ENCODE measurements at places on chromosomes 3 and 15.

DNA sequence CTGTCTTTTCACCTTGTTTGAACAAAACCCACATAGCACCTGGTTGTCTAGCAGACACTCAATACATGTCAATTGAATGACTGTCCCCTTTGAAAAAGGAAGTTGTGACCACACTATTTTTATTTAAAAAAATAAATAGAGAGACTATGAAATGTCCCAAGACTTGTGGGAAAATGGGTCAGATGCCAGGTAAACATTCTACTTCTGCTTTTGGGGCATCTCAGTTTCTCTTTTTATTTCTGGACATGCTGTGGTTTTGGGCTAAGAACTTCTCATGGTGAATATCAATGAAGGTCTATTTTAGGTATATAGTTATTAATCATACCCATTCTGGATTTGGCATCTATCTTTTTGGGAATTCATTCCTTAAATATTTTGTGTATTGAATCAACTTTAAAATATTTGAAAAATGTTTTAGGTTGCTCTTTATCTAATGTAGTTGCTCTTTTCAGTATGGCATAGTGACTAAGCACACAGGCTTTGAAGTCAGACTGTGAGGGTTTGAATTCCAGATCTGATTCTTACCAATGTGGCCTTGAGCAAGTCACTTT, 4.4 kb downstream of the TMEM45A start:
- DNase-seq, result no peak

DNA sequence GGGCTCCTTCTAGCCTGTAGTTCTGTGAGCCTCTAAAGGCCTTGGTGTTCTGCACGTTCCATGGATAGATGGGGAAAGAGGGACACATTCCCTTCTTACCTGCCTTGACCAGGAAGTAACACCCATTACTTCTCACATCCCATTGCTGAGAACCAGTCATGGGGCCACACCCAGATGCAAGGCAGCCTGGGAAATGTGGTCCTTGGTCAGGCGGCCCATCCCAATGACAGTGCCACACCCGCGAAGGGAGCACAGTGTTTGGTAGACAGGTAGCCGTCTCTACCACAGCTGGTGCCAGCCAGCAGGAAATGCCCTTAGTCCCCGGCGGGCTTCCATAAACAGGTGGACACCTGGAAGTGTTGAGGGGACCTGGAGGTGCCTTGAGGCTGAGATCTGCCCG, 23.2 kb upstream of the LCTL start:
- no peak for DNase-seq

DNA sequence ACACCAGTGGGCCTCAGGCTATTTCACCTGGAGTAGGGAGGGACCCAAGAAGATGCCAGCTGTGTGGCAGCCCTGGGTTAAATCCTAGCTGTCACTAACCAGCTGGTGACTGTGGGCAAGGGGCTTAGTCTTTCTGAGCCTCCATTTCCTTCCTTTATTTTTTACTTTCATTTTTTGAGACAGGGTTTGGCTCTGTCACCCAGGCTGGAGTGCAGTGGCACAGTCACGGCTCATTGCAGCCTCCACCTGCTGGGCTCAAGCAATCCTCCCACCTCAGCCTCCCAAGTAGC, 108.0 kb upstream of the SMAD3 start:
- no peak for DNase-seq

DNA sequence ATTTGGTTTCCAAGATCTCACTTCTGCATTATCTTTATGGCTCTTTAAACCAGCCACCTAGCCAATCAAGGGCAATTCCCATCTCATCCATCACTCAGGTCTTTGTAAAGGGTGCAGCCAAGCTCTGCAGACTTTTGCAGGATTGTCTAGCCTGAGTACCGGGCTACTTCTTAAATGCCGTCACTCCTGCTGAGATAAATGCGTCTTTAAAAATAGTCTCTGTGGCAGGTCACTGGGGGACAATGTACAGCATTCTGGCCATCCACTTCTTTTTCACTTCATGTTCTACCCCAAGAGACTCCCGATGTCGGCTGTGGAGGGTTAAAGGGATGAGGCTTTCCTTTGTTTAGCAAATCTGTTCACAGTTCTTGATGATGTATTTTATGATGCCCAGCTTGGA, 194.7 kb downstream of the SV2B start:
- no peak for DNase-seq

DNA sequence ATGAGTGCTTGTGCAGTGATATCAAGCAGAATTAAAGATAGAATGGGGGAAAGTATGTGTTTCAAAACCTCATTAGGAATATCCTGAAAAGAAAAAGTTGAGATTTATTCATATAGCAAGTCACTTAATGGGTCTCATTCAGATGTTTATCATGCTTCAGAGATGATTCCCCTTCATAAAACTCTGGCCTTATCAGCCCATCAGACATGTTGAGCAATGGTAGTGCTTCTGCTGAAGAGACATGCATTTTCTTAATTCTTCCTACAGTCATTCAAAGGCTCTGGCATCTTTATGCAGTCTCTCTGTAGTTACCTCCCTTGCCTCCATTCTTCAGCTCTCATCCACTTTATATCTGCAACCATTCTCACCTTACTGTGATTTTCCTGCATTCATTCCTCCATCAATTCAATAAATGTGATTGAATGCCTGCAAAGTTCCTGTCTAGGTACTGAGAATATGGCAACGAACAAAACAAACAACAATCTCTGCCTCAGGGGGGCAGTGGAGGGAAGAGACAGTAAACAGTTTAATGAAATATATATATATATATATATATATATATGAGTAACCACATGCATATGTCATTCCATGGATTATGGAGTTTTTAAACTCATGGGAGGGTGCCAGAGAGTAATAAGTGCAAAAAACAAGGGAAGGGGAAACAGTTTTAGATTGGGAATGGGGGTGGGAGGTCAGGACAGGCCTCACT, 138.5 kb downstream of the NECTIN3 start:
- DNase-seq, result no peak

DNA sequence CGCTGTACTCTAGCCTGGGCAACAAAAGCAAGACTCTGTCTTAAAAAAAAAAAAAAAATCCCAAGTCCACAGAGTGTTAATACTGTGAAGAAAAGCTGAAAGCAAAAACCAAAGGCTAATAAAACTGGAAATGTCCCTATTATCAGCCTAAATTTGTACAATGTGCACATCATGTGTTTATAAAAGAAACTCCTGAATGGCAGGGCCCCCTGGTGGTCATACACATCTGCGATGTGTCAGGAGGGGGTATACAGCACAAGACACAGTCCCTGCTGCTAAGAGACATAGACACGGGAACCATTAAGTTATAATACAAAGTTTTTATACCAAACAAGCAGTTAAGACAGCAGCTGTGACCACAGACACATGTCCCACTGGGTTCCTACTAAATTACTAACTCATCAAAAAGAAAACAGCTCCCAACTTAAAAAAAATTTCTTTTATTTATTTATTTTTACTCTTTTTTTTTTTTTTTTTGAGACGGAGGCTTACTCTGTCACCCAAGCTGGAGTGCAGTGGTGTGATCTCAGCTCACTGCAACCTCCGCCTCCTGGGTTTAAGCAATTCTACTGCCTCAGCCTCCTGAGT, 31.0 kb downstream of the IDH2 start:
- DNase-seq, result peak; percentile 79

GRCh38 chr15:78666010-78666409, 25.0 kb upstream of the CHRNB4 start:
- no peak for DNase-seq

DNA sequence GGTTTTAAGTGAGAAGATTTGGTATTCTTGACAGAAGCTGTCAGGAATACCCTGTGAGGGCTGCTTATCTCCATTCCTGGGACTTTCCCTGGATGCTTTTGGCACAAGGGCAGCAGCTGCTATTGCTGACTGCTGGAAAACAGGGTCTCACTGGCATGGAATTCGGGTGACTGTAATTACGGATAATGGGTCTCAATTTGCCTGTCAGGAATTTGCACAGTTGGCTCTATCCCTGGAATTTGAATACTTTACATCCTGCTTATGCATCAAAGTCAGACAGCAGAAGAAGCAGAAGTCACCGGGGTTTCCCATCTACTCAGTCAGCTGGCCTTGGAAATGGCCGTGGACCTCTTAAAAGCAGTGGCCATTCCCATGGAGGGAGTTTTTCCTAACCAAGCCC, 25.9 kb upstream of the AKAP13 start:
- no peak for DNase-seq

- no peak for DNase-seq
Measured at GRCh38 chr15:93249623-93250022, 160.6 kb upstream of the RGMA start.

GRCh38 chr15:27491666-27492621, 521.0 kb downstream of the GABRG3 start:
- no peak for DNase-seq

DNA sequence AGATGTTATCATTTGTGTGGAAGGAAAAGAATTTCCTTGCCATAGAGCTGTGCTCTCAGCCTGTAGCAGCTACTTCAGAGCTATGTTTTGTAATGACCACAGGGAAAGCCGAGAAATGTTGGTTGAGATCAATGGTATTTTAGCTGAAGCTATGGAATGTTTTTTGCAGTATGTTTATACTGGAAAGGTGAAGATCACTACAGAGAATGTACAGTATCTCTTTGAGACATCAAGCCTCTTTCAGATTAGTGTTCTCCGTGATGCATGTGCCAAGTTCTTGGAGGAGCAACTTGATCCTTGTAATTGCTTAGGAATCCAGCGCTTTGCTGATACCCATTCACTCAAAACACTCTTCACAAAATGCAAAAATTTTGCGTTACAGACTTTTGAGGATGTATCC, 15.1 kb downstream of the KLHL24 start:
- no peak for DNase-seq

- DNase-seq, result no peak
Measured at GRCh38 chr3:127900536-127900935, 14.5 kb upstream of the KBTBD12 start.

DNA sequence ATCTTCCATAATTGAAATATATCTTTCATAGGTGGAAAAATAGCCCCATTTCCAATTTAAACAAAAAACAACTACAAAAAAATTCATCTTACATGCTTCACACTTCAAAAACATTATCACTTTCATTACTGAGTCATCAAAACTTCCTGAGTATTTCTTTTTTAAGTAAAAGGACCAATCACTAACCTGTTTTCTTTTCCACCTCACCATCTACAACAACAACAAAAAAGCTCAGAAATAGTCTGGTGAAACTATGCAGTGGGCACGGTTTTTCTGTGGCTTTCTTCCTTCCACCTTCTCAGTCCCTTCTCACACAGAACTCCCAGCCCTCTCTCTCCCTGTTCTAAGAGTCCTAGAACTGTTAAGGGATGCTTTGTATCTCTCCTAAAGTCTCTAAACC, 20.3 kb upstream of the TNIK start:
- no peak for DNase-seq

DNA sequence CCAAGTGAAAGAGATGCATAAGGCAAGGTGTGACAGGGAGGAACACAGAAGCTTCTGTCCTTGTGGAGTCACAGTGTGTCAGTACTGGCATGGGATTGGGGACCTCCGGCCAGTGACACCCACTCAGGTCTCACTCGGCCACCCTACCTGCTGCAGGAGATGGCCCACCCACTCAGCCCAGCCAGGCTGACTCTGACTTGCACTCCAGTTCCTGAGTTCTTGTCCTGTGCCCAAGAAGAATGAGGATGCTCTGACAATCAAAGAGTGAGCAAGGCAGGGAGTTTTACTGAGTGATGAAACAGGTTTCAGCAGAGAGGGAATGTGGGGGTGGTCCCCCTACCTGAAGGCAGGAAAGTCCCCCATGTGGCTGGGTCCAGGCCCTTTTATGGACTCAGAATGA, 50.9 kb downstream of the PCNP start:
- no peak for DNase-seq

GRCh38 chr3:143110371-143110770, 9.2 kb upstream of the CHST2 start:
- DNase-seq, result no peak

GRCh38 chr3:41320953-41321641, 121.8 kb downstream of the CTNNB1 start:
- DNase-seq, result no peak

GRCh38 chr3:99576904-99577559, 61.4 kb upstream of the COL8A1 start:
- DNase-seq, result no peak

GRCh38 chr3:58408906-58409305, 24.7 kb downstream of the PDHB start:
- no peak for DNase-seq

- no peak for DNase-seq
Measured at GRCh38 chr3:150260398-150260710, 147.7 kb upstream of the TSC22D2 start.

DNA sequence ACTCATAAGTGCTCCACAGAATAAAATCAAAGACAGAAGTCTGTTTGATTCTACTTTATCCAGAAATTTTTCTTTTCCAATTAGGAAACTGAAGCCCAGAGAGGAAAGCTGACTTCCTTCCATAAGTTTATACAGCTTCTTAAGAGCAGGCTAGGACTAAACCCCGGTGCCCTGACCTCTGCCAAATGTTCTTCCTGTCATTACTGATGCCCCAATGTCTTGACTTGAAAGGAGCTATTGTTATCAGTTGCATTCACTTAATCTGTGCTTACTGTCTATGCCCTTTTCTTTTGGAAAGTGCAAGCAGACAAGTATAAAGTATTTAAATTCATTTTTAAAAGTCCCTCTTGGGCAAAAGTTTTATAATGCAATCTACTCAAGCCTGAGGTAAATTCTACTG, 18.1 kb downstream of the CD200 start:
- no peak for DNase-seq

DNA sequence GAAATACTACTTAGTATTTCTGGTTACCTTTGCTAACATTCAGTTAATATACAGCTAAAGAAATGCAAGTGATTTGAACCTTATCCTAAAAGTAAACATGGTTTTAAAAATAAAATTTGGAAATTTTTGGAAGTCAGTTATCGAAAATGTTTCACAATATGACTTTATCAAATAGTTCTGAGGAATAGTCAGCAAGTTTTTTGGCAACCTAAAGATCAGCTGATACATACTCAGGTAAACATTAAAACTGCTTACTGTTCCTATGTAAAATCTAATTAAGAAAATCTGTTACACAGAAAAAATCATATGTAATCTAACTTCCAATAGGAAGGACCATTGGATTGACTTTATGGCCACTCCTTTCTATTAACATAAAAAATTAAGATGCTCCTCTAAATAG, 24.1 kb downstream of the IFT80 start:
- DNase-seq, result no peak

DNA sequence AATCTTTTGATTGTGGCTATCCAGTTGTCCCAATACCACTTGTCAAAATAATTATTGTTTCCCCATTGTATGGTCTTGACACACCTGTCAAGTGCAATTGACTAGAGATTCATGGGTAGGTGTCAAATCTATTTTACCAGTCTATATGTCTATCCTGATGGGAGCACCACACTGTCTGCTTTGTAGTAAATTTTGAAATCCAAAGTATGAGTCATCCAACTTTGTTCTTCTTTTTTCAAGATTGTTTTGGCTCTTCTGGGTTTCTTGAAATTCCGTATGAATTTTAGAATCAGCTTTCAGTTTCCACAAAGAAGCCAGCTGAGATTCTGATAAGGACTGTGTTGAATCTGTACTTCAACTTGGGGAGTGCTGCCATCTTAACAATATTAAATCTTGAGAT, 71.9 kb downstream of the CSNK1G1 start:
- DNase-seq, result no peak

DNA sequence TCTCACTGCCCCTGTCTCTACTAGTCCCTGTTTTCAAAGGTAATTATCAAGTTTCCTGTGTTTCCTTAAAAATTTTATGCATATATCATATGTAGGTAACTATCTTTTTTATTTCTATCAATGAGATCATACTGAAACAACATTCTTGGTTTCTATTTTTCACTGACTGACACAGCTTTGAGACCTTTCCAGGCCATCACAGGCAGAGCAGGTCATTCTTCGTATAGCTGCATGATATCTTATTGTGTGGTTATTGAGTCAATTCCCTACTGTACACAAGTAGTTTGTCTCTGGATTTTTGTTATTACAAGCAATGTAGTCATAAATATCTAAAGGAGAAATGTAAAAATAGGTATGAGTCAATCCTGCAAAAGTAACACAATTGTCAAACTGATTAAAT, 169.6 kb downstream of the CFAP20DC start:
- DNase-seq, result no peak

Measured in activated CD4-positive, alpha-beta T cell treated with anti-CD3 and anti-CD28 coated beads, Interleukin-2, amount 50 U/mL, for 1 hour (primary cell).